Activated CD4-positive, CD25-positive, alpha-beta regulatory T cell (primary cell): ENCODE measurements at places on chromosomes 5 and 9.

GRCh38 chr5:19685473-19685872 is 302.5 kb downstream of the CDH18 start:
- DNase-seq = no peak

- no peak for DNase-seq
Observed at GRCh38 chr5:168093200-168093910, 198.1 kb upstream of the WWC1 start.

GRCh38 chr9:109934857-109935215 is 154.8 kb downstream of the PALM2AKAP2 start:
- DNase-seq = no peak

DNA sequence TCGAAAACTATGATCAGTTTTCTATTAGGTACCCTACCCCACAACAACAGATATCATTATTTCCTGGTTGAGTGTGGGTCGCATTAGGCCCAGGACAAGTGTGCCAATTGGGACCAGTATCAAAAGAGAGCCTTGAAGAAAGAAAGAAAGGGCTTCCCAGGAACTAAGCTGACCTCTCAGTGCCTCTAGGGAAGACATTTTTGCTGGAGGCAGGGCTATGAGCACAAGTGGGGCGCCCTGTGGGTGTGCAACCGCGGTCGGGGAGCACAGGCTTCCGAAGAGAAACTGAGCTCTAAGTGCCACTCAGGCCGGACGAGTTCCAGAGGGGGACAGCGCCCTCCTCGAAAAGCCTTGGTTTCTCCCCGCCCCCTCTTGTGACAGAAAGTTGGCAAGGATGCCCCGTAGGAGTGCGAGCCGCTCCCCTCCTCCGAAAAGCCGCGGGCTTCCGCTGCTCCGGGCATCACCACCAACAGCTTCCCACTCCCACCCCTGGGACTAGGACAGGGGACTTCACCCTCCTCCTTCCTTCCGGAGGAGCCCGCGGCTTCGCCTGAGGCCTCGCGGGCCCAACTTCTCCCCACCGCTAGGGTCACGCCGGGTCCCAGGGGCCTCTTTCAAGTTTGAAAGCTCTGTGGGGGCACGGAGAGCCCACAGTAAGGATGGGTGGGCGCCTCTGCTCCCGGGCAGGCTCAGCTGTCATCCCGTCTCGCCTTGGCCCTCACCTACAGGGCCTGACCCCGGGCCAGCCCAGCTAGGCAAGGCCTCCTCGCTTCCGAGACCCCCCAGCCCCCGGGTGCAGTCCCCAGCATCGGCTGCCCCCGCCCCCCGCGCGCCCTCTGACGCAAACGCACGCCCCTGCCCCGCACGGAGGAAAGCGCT is 2.0 kb downstream of the NR2F1-AS1 start:
- no peak for DNase-seq

DNA sequence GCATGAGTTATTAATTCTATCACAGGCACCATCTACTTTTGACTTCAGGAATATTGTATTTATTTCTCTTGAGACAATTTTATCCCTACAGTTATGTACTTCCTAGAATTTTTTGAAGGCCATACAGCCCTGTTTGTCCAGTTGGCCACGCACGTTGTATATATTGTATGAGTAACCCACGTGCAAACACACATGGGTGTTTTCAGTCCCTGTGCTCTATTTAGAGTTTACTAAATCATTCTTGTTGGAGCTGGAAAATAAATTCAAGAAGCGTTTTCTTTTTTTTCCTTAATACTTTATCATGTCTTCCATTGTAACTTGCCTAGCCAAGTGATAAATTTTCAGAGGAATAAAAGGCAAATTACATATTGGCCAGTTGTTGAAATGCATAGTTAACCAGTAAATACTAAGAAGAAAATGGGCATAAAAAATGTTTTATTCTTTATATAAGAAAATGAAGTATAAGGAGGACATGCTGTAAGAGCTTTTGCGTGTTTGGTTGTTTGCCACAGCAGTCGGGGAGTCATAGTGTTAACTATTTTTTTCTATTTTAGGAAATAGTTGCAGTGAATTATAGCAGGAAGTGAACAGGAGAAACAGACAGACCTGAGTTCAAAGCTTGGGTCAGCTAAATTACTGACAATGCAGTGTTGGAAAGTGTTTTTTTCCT is 86.4 kb upstream of the MINAR2 start:
- no peak for DNase-seq

DNA sequence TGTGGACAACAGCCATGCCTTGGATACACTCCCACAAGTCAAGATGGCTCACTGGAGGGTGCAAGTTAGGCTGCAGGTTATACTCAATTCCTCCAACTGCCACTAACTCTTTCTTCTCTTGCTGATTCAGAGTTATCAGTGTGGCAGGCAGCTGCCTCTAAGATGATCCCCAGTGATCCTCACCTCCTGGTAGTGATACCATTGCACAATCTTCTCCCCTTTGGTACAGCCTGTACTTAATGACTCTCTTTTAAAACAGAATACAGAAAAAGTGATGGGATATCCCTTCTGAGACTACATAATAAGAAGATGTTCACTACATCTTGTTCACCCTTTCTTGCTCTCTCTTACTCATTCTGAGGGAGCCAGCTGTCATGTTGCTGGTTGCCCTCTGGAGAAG is 323.1 kb downstream of the RAB3C start:
- no peak for DNase-seq

DNA sequence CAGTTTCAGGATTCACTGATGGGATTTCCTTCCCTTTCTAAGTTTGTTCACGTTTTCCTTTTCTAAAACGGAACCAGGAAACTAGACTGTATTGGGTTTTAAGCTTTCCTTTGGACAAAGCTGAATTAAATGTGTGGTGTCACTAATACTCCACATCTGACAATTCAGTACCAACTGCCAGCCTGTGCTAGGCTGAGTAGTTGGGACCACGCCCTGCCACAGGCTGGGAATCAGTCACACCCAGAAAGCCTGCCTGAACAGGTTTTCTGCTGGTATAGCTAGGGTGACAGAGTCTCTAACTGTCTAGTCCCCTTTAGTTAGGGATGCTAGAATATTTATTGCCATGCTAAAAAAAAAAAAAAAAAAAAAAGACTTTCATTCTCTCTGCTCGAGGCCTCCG is 15.6 kb downstream of the SPACA9 start:
- no peak for DNase-seq

GRCh38 chr9:94805051-94805489 is 78.6 kb downstream of the AOPEP start:
- DNase-seq = no peak

DNA sequence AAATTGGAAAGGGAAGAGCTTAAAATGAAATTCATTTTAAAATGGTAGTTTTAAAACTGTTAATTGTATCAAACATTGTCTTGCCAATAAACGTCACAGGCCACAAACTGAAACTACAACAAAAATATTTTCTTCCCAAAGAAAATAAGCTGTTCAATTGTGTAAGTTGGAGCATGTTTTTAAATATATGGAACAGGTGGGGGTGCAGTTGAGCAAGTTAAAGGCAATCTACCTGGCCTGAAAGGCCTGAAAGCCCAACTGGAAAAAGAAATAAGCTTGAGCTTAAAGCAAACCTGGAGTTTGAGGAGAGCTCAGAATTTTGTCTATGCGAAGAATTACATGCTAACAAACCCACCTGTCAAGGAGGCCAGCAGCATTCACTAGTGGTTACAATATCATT is 439.5 kb downstream of the ACTL7B start:
- no peak for DNase-seq

- DNase-seq = no peak
Observed at GRCh38 chr5:74476819-74477453, 163.6 kb downstream of the ENC1 start.

DNA sequence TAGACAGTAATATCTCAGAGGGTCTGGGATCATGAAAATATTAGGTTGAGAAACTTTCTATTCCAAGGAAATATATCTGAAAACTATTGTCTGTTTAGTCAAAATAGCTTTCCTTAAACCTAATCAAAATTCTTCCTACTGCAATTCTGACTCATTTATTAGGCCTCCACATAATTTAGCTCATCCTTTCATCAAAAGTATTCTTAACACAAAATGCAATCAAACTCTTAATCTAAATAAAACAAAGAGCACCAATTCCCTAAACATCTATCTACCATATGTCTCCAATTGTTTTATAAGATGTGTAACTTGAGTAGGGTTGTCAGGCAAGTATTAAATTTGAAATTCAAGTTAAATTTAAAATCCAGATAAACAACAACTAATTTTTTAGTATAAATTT is 142.1 kb downstream of the PLK2 start:
- DNase-seq = no peak

DNA sequence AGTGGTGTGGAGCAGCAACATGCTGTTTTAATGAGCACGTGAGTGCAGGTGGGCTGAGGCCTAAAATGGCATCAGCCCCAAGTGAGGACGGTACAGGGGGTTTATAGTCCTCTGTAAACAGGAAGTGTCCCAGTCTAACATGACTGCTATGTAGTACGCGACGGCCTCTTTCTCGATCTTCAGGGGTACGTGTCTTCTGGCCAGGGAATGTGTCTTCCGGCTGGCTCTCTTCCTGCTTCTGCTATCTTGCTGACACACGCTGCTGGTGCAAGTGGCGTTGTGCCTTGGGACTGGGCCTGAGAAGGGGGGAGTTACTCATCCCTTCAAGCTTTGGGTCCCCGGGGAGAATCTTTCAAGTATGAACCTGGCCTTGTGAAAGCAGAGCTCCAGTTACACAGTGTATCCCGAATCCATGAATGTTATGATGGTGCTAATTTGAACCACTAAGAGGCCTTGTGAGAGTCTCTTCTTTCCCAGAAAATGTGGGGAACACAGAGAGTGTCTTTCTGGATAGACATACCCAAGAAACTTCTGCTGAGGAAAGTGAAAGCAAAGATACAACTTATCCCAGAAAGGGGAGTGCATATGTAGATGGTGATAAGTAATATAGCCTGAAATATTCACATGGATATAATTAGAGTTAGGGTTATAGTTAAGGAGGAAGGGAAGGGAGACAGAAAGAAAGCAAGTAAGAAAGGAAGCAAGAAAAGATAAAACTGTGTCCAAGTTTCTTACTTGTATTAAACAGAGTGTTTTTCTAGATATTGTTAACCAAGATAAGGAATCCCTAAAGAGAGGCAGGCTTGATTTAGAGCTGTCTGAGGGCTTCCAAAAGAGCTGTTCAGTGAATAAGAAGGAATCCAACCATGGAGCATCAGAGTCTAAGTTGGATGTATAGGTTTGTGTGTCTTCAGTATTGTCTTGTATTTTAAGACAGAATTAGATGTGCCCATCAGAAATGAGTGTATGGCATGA is 35.5 kb upstream of the ANXA2R start:
- no peak for DNase-seq

- DNase-seq = no peak
Observed at GRCh38 chr5:153463806-153464205, 26.7 kb upstream of the GRIA1 start.

- no peak for DNase-seq
Observed at GRCh38 chr5:83507431-83507830, 35.9 kb downstream of the VCAN start.

- DNase-seq = no peak
Observed at GRCh38 chr9:127753148-127753547, 18.1 kb upstream of the TOR2A start.

GRCh38 chr5:157241483-157241882 is 24.4 kb upstream of the CYFIP2 start:
- no peak for DNase-seq

DNA sequence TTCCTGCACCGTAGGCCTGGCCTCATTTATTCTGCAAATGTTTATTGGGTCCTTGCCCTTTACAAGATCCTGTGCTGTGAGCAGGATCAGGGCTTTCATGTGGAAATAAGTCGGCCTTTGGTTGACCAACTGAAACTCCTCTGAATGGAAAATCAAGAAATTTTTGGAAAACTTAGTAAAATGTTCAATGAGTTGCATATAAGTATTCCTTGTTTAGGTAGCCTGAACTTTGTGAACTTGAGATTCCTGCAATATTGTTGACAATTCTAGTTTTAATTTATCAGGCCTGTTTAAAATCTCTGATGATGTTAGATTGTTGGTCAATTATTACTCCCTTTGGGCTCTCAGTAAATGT is 1.1 kb downstream of the MAML1 start:
- DNase-seq = no peak

- DNase-seq = no peak
Observed at GRCh38 chr5:137370096-137371071, 128.7 kb downstream of the SPOCK1 start.
